ENCODE measurements at places on chromosomes 2 and 18. TPM values are rescaled to one million over a fixed set of nuclear protein-coding genes. Genes with fewer than 3 reads are reported as not detected.

The SATB2 gene
- not detected for total RNA-seq

The ESCO1 gene
- total RNA-seq, result 18.1 TPM

- no peak for DNase-seq
Measured at GRCh38 chr2:157684940-157685466, 56.3 kb upstream of the ACVR1C start.

DNA sequence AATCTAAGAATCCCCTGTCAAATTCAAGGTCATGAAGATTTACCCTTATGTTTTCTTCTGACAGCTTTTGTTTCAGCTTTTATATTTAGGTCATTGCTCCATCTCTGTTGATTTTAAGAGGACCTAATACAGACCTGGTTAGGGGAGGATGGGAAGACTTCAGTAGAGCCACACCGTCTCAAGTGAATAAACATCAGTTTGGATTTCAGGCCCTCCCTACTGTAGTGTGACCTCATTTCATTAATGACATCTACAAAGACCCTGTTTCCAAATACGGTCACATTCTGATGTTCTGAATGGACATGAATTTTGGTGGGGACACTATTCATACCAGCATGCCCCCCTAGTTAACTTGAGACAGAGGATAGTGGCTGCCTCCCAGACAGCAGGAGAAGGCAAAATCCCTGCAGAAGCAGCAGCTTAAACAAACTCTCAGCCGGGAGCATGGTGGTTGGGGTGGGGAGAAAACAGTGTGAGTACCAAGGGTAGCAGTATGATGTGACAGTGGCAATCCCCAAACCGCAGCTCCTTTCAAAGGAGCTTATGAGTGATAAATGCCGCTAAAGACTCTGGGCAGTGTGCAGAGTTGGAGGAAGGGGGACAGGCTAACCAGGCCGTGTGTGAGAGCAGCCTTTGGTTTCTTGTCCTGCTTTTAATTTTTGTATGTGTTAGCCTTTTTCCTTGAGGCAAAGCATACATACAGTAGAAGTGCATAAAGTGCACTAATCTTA lies 65.9 kb upstream of the TNP1 start:
- DNase-seq, result no peak

The ZNF512 gene
- total RNA-seq, result 37.0 TPM

GRCh38 chr2:127589358-127589757 lies 53.9 kb downstream of the MYO7B start:
- DNase-seq, result no peak

DNA sequence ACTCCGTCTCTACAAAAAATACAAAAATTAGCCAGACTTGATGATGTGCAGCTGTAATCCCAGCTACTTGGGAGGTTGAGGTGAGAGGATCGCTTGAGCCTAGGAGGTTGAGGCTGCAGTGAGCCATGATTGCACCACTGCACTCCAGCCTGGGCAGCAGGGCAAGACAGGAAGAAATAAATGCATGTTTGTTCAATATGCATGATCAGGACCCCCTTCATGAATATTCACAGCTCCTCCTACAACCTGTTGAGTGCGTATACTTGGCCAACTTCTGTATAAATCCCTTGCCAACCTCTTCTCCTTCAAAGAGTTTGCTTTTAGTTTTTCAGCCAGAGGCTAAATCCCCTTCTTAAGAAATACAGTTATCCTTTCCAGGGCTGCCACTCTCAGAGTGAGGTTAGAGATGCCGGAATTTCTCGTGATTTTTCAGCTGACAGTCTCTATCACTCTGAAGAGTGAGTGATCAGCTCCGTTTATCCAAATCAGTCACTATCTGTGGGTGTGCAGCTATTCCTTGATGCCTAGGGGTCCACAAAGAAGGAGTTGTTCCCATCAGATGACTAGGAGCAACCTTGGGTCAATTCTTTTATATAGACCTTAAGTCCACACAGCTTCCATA lies 39.2 kb downstream of the FAM161A start:
- no peak for DNase-seq

DNA sequence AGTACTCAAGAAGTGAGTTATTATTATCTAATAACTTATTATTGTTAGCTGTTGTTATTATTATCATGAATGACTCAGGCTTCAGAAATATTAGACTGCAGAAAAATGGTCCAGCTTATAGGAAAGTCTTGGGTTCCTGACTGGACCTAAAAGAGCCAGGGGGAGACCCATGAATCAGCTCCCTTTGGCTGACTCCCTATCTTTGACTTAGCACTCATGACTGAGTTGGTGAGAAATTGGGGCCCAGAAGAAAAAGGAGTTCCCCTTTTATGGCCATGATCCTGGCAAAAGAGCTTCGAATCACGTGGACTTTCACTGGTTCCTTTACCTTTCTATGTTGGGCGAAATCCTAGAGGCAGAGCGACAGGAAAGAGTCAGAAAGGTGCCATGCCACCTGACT lies 145.8 kb downstream of the MYO3B start:
- no peak for DNase-seq

The HOXD10 gene
- total RNA-seq, result not detected

- no peak for DNase-seq
Measured at GRCh38 chr18:54254265-54254758, 15.0 kb upstream of the POLI start.

The ZNF521 gene
- total RNA-seq, result not detected

DNA sequence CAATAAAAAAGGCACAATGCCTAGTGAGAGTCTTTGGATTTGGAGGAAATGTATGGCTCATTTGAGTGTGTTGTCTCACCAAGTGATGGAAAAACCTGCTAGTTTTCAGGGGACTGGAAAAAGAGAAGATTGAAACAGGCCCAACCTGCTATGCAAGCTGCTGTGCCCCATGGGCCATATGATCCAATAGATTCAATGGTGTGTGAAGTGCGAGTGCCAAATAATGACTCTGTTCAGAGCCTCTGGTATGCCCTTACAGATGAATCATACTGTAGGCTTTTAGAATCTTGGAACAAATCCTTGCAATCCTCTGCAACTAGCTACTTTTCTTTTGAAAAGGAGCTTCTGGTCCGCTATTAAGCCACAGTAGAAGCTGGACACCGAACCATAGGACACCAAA lies 529.8 kb upstream of the CNTNAP5 start:
- DNase-seq, result no peak

The RANBP2 gene
- total RNA-seq, result 42.2 TPM

- no peak for DNase-seq
Measured at GRCh38 chr18:22296304-22296703, 121.4 kb downstream of the CTAGE1 start.

GRCh38 chr18:25341831-25342230 lies 10.1 kb downstream of the ZNF521 start:
- DNase-seq, result no peak

DNA sequence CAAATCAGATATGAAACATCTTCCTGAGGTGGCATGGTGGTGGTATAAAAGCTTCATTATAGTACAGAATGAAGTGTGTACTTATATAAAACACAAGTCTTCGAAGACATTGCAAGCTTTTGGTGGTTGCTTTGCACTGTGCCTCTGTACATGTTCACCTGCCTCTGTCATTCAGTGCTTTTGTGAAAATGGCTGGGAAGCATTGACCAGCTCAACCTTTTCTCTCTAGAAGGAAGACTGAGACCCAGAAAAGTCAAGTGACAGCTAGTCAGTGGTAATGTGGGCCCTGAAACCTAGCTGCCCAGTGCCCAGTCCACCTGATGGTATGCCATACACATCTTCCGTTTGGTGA lies 12.1 kb downstream of the ITGA6 start:
- DNase-seq, result no peak

DNA sequence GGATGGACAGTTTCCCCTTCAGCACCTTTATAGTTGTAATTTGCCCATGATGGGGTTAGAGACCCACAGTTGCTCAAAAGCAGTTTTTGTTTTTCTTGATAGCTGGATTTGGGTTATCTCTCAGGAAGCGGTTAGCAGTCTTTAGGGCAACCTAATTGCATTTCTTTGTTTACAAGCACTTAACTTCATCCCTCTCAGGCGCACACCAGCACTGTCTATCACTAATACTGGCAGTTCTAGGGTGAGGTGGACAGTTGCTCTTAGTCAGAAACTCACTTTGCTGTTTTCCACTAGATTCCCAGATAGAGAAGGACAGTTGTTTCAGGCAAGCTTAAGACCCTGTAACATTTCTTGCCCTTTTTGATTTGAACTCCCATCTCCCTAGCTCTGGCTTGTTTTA lies 146.0 kb downstream of the AGAP1 start:
- DNase-seq, result no peak

The GPR45 gene
- not detected for total RNA-seq

The CACNB4 gene
- 0.47 TPM for total RNA-seq

DNA sequence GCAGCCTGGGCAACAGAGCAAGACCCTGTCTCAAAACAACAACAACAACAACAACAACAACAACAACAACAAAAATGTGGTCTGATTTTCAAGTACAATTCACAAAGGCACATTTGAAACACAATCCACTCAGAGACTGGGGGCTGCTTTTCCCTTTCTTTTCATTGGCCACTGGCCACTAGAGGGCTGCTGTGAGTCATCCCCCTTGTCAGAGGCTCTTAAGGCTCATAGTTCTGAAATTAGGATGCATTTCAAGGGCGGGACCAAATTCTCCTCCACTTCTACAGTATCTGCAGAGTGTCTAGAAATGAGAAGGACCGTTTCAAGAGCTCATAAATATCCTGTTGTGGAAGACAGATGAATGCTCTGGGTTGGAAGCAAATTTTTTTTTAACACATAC lies 285.4 kb downstream of the NRXN1 start:
- DNase-seq, result no peak

GRCh38 chr2:156447761-156448160 lies 11.6 kb downstream of the GPD2 start:
- DNase-seq, result no peak

DNA sequence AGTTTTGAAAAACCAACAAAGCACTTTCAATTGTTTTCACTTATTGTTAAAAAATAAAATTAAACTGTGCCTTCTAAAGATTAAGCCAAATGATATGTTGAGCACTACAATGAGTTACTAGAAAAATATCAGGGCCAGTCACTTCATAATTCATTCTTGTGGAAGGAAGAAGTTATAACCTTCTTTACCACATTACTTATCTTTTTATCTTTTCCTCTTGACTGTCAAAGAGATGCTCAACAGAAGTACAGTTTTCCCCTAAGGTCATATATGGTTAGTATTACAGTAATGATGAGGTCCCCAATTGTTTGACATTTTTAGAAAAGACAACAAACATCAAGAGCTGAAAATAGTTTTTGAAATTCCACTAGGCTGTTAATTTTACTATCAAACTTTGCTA lies 9.4 kb downstream of the PELI1 start:
- DNase-seq, result no peak

DNA sequence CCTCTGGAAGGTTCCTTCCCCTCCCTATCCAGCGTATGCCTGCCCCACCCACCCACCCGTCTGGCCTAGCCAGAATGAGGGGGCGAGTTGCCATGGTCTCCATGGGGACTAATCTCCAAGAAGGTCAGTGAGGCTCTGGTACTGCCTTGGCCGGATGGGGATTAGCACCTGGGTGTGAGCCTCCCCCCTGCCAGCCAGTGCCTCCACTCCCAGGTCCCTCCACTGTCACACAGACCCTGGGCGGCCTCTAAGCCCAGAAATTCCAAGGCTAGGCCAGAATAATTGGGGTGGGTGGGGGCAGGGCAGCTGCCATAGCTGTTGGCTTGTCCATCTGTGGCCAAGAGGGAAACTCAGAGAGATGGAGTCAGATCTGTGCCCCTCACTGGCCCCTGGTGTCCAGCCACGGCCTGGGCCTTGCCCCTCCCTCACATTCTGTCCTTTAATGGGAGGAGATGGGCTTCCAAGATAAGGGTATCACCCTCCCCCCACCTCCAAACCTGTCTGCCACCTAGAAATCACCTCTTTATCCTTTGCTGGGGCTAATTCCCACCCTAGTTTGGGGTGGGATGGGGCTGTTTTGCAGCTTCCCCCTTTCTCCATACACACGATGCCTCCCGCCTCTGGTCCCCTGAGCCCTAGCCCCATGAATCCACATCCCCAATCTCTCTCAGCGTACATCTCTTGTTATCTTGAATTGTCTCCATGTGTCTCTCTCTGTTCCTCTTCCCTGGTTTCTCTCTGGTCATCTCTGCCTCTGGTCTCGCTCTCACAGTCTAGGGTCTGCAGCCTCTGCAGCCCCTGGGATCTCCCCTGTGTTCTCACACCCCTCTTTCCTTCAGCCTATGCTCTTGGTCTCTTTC lies 6.0 kb upstream of the CRYBA2 start:
- no peak for DNase-seq

DNA sequence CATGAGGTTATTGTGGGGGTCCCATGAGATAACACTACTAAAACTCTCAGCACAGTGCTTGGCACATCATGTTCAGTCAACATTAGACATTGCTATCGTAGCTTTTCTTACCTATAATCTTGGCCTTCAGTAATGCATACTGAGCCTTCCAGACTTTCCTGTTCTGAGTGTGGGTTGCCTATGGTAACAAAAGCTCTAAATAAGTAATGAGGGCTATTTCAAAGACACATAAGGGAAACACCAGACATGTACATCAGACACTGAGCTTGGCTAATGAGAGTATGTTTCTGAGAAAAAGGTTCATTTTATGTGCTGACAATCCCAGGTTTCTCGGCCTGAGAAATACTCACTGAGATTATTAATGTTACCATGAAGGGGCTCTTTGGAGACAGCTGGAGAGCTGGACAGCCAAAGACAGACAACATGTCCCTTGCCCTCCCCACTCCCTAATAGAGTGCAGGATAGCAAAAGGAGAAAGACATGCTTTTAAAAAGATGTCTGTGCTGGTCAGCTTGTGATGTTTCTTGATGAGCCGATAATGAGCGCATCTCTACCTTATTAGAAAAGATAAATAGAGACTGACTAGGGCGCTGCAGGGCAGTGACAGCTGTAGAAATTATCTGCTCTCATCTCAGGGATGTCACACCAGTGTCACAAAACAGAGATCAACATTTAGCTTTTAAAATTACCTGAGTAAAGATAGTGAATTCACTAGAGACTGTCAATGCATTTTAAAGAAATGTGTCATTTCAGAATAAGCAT lies 25.4 kb downstream of the POLE4 start:
- DNase-seq, result no peak

Measured in activated CD8-positive, alpha-beta T cell treated with anti-CD3 and anti-CD28 coated beads, Interleukin-2, amount 10 ng/mL, durations not matched to agents 7 days and 5 days (primary cell).